ENCODE measurements at places on chromosomes 13 and 19. TPM values are rescaled to one million over a fixed set of nuclear protein-coding genes. Genes with fewer than 3 reads are reported as not detected.

The ATP4B gene
- not detected for total RNA-seq

The ELSPBP1 gene
- total RNA-seq: not detected

The HSPBP1 gene
- 37.2 TPM for total RNA-seq

The KLK5 gene
- not detected for total RNA-seq

The PRKCSH gene
- 144 TPM for total RNA-seq

The FBL gene
- 163 TPM for total RNA-seq

The CEACAM8 gene
- total RNA-seq: not detected

The CNFN gene
- total RNA-seq: 0.65 TPM

The ADGRE3 gene
- not detected for total RNA-seq

The GSX1 gene
- not detected for total RNA-seq

The PSMC4 gene
- total RNA-seq: 146 TPM

The ZNF175 gene
- total RNA-seq: 17.0 TPM

The RAP2A gene
- total RNA-seq: 58.6 TPM

The ZNF121 gene
- total RNA-seq: 32.7 TPM

The ATP4A gene
- not detected for total RNA-seq

The OVOL3 gene
- not detected for total RNA-seq

The GNA15 gene
- not detected for total RNA-seq

The PSG7 gene
- total RNA-seq: not detected

The CPB2 gene
- not detected for total RNA-seq

The SMIM24 gene
- 0.33 TPM for total RNA-seq

The TMEM255B gene
- total RNA-seq: 36.1 TPM

The RAB8A gene
- 98.0 TPM for total RNA-seq

The LYPD3 gene
- total RNA-seq: under 0.01 TPM

The ZNF628 gene
- total RNA-seq: 2.5 TPM

The LAIR2 gene
- total RNA-seq: not detected

The ADGRL1 gene
- 8.5 TPM for total RNA-seq

The SELENOV gene
- total RNA-seq: not detected

The SLC25A41 gene
- 0.33 TPM for total RNA-seq

The IZUMO2 gene
- not detected for total RNA-seq

The PRSS57 gene
- not detected for total RNA-seq

The FGF9 gene
- not detected for total RNA-seq

The ZNF844 gene
- 1.6 TPM for total RNA-seq

The LRRC25 gene
- total RNA-seq: not detected

The IGLON5 gene
- total RNA-seq: not detected

The CLC gene
- total RNA-seq: not detected

The ATP7B gene
- 4.2 TPM for total RNA-seq

The DMKN gene
- total RNA-seq: not detected

The TTYH1 gene
- not detected for total RNA-seq

The LGI4 gene
- total RNA-seq: 0.10 TPM

The ZNF225 gene
- 5.9 TPM for total RNA-seq

The ZNF765 gene
- 10.1 TPM for total RNA-seq

The ZNF320 gene
- total RNA-seq: 9.8 TPM

Data from vein endothelial cell (primary cell).